Type B pancreatic cell (in vitro differentiated cells): ENCODE measurements at places on chromosomes 7 and 10. TPM values are rescaled to one million over a fixed set of nuclear protein-coding genes. Genes with fewer than 3 reads are reported as not detected.

The DYDC2 gene
- 1.1 TPM in 1 of 2 replicates, not detected in the other for total RNA-seq

- DNase-seq = no peak
Observed at GRCh38 chr7:124162667-124163066, 129.8 kb upstream of the TMEM229A start.

GRCh38 chr10:131781791-131782190, 119.0 kb upstream of the PPP2R2D start:
- no peak for DNase-seq

The CPEB3 gene
- 2.3 and 3.7 TPM in 2 replicates for total RNA-seq

The FRAT1 gene
- 4.7 and 6.1 TPM in 2 replicates for total RNA-seq

The PRSS37 gene
- total RNA-seq = not detected in 2 replicates

- no peak for DNase-seq
Observed at GRCh38 chr7:81159402-81159801, 240.6 kb upstream of the SEMA3C start.

DNA sequence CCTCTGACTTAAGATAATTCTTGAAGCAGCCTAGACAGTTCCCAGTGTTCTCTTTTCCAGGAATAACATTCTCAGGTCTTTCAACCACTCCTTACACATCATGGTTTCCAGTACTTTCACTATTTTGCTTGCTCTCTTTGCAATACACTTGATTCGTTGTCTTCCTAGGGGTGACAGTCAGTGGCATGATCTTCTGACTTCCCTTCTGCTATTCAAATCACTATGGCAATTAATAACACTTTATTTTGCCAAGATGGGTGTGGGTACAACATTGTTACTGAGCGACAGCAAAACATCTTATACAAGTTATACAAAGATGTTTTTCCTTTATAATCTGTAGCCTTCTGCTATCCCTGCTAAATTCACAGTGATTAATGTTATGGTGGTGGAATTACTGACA, 15.3 kb downstream of the ARL3 start:
- no peak for DNase-seq

DNA sequence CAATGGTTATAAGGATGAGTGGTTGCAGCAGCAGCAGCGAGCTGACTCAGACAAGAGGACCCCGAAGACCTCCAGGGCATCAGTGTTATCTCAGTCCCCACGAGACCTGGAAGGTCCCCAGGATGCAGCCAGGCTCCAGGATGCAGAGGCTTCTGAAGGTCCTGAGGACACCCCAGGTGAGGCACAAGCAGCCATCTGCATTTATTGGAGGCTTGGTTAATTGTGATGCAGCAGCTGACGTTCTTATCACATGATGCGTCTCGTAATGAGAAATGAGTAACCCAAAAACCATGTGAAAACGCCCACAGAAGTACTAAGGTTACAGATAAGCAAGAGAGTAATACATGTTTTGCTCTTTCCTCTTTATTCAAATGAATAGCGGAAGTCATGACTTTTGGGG, 17.4 kb downstream of the C7orf57 start:
- DNase-seq = no peak

DNA sequence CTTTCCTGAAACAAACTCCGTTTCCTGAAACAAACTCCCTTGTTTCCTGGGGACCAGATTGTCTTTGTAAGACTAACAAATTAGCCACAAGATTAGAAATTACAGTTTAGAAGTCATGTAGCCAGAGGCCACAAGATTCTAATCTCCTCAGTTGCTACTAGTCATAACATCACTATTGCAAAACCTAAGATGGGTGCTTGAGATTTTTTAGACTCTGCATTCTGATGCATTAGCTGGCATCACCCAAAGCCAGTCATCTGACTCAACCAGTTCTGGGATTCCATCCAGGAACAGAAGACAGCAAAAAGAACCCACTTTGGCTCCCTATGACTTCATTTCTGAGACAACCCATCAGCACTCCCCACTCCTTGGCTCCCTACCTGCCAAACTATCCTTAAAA, 367.9 kb upstream of the MBL2 start:
- DNase-seq = no peak

The MUC3A gene
- total RNA-seq = 8.2 and 23.5 TPM in 2 replicates

- DNase-seq = no peak
Observed at GRCh38 chr10:66555061-66555460, 370.8 kb upstream of the LRRTM3 start.

The CPA5 gene
- 0.68 TPM in 1 of 2 replicates, not detected in the other for total RNA-seq

- no peak for DNase-seq
Observed at GRCh38 chr10:23362879-23363792, 18.5 kb upstream of the C10orf67 start.

The ADAM12 gene
- total RNA-seq = 5.2 and 31.6 TPM in 2 replicates

DNA sequence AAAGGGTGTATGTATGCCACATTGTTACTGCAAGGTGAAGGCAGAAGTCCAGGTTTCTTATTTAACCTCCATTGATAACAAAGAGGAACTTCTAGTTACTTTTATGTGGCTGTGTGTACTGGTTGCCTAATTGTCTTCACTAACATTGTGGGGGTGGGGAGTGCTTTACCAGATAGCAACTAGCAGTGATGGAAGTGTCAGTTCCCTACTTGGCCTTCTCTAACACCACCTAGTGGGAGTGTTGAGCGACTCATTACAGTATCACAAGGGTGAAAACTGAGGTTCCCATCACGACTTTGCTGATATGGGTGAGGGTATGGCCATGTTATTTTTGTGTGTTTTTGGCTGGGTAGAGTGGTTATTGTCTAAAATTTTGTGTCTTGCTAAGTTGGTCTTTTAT, 274.4 kb downstream of the THSD7A start:
- DNase-seq = no peak

The PRKG1 gene
- 7.4 and 12.3 TPM in 2 replicates for total RNA-seq

The GLUD1 gene
- 123 and 144 TPM in 2 replicates for total RNA-seq

- DNase-seq = no peak
Observed at GRCh38 chr10:93600446-93601145, 439 bp downstream of the RBP4 start.

DNA sequence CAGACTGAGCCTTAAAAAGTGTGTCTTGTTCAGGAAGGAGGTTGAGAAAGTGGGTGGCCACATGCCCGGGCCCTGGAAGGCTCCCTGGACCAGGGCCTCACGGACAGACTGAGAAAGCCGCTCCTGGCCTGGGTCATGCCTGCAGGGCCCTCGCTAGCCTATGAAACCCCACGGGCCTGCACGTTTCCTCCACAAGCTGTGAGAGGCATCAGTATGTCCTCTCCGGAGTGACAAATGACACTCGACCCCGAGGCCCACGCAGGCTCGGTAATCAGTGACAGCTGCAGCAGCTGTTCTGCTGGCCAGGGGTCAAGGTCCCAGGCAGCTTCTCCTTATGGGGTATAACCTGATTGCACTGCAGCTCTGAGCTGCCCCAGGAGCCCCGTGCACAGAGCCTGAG, 47.6 kb downstream of the ASB13 start:
- no peak for DNase-seq

- no peak for DNase-seq
Observed at GRCh38 chr10:18214691-18215563, 74.7 kb downstream of the CACNB2 start.

DNA sequence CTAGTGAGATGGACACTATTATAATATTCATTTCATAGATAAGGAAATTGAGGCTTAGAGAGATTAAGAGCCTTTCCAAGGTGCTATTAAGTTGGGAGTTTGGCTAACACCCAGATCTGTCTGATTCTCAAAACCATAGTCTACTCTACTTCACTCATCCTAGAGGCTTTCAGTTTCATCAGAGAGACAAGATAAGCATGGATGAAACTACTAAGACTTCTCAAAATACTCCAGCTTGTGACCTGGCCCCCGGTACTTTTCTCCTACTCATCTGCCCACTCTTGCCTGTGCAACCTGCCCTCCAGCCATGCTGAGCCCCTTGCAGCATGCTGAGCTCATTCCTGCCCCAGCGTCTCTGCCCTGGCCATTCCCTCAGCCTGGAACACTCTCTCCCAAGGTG, 12.2 kb upstream of the SLC35B4 start:
- DNase-seq = no peak

DNA sequence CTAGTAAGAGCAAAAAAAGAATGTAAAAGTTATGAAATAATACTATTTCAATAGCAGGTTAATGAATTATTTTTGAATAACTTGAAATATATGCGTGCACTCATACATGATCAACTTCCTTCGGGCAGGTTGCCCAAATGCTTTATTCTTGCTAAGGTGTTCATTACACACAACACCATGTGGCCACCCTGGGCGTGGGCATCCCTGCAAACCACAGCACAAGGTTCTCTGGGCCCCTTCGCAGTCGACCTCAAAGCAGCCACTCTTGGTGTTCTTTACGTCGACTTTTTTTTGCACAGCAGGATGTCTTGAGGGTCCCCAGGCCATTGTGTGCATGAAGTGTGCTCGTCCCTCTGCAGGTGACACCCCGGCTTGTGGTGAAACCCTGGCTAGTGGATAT, 300.7 kb upstream of the PITRM1 start:
- DNase-seq = no peak

The LIPA gene
- total RNA-seq = 26.9 and 46.4 TPM in 2 replicates

The HDAC9 gene
- 6.8 and 8.9 TPM in 2 replicates for total RNA-seq

DNA sequence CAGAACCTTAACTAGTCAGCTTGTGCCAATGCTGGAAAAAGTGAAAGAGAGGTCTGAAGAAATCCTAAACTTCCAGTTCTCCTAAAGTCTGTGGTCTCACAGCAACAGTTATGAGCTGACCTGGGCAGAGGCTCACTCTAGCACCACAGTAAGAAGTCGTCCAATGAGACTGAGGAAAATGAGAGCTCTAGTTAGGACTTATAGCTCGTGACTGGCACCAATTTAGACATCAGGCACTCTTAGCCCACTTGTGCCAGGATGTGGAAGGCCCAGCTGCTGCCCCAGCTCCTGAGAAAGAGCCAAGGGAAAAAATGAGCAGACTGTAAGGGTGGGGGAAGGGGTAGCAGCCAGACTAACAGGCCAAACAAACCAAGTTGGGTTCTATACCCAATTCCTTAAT, 7.6 kb downstream of the MMS19 start:
- no peak for DNase-seq

DNA sequence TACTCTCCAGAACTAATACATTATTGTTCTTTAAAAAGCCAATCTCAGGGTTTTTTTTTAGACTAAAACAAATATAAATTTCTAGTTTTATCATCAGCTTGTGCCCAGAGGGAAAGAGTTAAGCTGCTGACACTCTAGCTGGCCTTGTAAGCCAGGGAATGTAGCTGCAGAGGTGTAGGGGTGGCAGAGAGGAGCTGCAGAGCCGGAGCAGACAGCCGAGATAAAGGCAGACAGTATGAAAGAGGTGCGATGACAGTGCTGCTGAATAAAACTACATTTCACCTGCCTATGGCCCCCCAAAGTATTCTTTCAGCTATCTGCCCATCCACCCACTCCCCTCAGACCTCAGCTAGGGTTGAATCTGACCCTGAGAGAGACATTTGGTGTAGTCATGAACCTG, 653.7 kb upstream of the ZWINT start:
- DNase-seq = no peak

DNA sequence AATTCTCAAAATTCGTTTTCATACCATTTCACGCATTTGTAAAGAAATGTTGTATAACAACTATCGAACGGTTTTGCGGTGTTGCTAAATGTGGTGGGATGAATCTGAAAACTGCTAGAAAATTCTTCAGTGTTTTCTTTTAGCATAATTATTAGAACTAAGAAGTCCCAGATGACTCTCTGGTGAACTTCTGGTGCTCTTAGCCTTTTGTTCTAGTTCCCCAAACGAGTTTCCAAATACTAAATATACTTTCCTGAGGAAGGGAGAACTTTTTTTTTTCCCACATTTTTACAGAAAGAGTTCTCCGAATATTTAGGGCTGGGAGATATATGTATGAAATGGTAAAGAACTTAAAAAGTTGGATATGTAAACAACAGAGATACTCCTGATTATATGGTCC, 82.5 kb downstream of the ICA1 start:
- no peak for DNase-seq

GRCh38 chr10:113053881-113054280, 103.8 kb downstream of the TCF7L2 start:
- DNase-seq = no peak

GRCh38 chr7:29479301-29480200, 84.1 kb upstream of the PRR15 start:
- no peak for DNase-seq

DNA sequence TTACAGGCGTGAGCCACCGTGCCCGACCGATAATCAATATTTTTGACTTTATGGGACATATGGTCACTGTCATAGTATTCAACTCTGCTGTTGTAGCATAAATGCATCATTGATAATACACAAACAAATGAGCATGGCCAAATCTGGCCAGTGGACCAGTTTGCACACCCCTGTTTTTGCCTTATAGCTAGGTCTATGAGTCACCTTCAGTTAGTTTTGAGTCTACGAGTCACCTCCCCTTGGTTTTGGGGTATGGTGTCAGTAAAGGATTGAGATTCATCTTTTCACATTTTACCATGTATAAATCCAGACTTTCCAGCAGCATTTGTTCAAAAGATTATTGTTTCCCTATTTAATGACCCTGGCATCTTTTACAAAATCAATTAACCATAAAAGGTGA, 362.5 kb upstream of the NRP1 start:
- no peak for DNase-seq

The BAIAP2L1 gene
- total RNA-seq = 28.0 and 43.7 TPM in 2 replicates

The HOXA7 gene
- 3.2 and 6.2 TPM in 2 replicates for total RNA-seq
